Cortex of kidney (tissue), 1 donor: ENCODE measurements at places on chromosomes 2 and 18.

GRCh38 chr2:15665067-15665942 is 73.6 kb downstream of the DDX1 start:
- DNase-seq: no peak

DNA sequence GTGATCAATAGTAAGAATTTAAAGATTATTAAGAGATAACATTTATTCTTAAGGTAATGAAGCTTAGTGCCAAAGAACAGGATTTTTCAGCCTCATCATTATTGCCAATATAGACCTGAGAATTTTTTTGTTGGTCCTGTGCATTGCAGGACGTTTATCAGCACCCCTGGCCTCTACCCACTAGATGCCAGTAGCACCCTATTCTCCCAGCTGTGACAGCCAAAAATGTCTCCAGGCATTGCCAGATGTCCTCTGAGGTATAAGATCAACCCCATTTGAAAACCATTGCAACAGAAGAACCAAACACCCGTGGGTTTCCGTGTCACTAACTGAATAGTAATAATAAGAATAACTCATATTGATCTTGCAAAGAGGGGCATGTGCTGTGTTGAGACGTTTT is 700.0 kb upstream of the SOX11 start:
- no peak for DNase-seq

- no peak for DNase-seq
Measured at GRCh38 chr2:43157506-43158246, 68.7 kb downstream of the ZFP36L2 start.

DNA sequence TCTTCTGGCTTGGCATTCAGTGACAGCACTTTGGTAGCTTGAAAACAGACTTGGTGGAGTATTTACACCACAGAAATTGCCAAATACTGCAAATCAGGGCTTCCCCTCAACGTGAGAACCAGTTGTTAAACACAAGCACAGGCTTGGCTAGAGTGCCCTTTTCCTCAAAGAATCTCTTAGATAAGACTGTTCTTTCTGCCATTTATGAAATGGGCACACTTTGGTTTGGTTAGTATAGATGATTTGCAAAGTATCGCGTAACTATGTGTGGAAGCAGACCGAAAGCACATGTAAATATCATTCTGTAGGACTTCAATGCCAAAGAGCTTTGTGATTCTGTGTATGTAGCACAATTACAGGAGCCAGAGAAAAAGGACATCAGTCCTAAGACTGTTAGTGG is 308.2 kb downstream of the DCC start:
- no peak for DNase-seq

DNA sequence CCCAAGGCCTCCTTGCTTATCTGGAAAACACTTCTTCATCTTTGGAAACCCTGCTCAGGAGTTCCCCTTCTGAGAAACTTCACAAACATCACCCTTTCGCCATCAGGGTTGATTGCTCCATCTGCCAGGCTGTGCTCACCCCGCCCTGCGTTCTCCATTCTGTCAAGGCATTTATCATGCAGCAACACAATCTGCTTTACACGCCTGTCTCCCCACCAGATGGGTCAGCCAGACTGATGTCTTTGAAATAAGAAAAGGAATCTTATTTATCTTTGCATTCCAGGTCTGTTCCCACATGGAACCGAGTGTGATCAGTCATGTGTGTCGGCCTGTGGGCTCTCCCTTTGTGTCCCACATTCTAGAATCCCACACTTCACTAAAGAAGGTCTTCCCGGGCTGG is 110.0 kb upstream of the ARL4C start:
- DNase-seq: no peak

GRCh38 chr2:155633060-155633839 is 699.3 kb downstream of the NR4A2 start:
- no peak for DNase-seq

- DNase-seq: no peak
Measured at GRCh38 chr2:167134381-167135072, 246.2 kb downstream of the XIRP2 start.

- no peak for DNase-seq
Measured at GRCh38 chr2:98455494-98455976, 10.9 kb downstream of the INPP4A start.

DNA sequence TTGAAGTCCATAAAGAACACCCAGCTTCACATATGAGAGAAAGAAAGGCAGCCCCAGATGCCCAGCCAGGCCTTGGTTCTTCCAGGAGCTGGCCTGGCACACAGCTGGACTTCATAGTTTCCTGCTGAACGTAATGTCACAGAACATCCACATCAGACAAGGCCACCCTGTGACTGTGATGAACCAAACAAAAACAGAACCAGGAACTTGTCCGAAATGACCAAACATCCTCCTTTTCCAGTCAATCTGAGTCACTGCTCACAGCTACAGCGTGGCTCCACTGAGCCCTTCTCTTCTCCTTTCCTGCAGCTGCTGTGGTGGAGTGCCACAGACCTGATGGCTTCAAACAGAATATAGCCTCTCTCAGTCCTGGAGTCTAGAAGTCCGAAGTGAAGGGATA is 45.4 kb upstream of the PAPOLG start:
- no peak for DNase-seq

- DNase-seq: no peak
Measured at GRCh38 chr18:44748582-44748981, 67.9 kb downstream of the SETBP1 start.

DNA sequence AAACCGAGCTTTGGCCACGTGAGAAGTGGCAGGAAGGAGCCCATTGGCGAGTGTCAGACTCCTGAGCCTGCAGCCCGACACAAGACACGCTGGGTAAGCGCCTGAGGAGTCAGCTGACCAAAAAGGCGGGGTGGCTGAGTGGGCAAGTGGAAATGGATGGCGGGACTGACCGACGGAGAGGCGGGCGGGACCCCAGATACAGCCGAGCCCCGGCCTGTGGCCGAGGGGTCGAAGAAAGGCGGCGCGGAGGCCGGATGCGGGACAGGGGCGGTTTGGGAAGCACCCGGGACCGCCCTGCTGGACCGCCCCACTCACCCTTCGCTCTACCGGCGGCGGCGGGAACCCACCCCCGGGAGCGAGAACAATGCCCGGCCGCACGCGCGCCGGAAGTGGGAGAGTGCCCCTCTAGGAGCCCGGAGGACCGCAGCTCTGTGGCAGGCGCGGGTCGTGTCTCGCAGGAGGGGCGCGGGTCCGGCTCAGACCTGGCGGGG is 22.8 kb downstream of the ZSCAN30 start:
- no peak for DNase-seq

DNA sequence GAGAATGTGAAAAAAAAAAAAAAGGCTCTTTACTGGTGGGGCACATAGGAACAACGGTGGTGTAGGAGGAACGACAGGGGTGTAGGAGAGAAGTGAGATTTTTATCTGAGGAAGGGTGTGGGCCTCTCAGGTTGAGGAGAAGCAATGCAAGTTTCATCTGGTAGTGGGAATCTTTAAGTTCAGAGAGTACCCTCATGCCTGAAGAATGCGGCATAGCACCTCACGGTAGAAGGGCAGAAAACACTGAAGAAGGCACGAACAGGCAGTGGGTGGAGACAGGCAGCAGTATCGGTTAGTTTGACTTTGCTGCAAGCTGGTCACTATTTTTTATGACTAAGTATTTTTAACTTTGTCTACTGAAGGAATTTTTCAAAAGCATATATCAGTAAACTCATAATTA is 52.2 kb upstream of the TSPYL6 start:
- no peak for DNase-seq

- no peak for DNase-seq
Measured at GRCh38 chr18:53426666-53427184, 797.7 kb downstream of the MBD2 start.

DNA sequence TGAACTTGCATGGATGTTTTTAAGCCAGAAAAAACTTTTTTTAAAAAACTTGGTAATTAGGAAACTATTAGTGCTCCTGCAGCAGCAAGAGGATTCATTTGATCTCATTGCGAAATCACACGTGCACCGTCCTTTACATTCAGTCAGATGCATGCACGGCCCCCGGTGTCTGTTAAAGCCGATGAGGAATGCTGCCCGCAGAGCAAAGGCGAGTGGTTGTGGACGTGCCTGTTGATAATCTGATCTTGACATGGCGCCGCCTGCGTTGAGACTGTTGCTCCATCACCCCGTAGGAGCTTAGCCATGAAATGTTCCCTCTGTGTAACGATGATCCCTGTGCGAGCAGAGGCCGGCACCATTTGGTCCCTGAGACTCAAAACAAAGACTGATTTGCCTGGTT is 300.0 kb downstream of the GBX2 start:
- DNase-seq: no peak

- DNase-seq: no peak
Measured at GRCh38 chr2:131801210-131801744, 273.6 kb downstream of the CCDC74A start.

GRCh38 chr2:71742953-71743601 is 289.7 kb downstream of the DYSF start:
- DNase-seq: no peak

DNA sequence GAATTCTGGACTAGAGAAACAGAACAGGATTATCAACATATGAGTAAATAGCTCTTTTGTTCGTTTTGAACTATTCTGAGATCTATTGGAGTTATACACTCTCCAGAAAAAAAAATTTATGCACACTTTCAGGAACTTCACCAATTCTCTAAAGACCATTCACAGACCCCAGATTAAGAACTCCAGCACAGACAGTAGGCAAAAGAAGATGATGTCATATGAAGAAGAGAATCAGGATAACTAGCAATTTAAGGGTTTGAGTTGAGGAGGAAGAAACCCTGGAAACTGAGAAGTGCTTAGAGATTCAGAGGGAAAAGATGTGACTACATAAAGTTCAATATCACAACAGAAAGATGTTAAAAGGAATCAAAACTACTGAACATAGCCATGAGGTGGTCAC is 69.9 kb downstream of the SIGLEC15 start:
- DNase-seq: no peak

- no peak for DNase-seq
Measured at GRCh38 chr18:41538751-41539150, 416.3 kb upstream of the PIK3C3 start.

GRCh38 chr2:142306131-142306530 is 175.3 kb upstream of the LRP1B start:
- DNase-seq: no peak

DNA sequence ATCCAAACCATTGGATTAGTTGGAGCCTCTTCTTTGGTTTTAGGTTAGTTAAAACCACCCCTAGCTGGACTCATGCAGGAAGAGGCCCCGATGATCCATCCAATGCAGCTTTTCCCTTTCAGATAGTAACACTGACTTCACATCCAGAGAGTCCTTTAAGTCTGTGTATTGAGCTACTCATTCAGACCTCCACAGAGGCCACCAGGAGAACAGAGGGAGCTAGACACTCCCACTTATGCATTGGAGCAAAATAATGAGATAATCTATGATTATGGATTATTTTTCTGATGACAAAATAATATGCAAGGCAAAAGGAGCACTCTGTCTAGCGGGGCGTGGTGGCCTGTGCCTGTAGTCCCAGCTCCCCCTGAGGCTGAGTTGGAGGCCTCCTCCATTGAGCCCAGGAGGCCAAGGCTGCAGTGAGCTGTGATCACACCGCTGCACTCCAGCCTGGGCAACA is 1.6 kb upstream of the ROCK2 start:
- no peak for DNase-seq

DNA sequence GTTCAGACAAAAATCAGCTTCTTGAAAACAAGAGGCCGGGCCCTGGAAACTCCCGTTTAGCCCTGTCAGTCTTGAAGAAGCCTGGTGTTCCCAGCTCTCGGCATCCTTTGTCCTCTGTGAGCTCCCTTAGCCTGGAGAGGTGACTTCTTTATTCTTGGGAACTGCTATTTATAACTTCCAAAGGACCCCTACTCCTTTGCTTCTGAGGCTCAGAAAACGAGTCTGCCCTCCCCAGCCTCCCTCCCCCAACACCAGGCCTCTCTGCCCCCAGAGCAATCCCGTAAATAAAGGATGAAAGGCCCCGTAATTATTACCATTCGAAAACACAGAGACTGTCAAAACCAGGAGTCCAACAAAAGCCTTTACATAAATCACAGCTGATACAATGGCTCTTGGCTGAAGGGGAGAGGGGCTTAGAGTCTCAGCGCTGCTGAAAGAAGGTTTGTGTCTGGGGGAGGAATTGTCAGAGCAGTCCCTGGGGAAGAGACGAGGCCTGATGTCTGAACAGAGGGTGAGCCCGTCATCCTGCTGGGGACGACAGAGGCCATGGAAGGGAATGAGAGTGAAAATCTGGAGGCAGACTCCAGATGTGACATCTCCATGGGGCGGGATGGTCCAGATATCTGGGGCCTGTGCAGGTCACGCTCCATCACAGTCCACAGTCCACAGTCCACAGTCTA is 283.0 kb downstream of the MYCN start:
- no peak for DNase-seq

DNA sequence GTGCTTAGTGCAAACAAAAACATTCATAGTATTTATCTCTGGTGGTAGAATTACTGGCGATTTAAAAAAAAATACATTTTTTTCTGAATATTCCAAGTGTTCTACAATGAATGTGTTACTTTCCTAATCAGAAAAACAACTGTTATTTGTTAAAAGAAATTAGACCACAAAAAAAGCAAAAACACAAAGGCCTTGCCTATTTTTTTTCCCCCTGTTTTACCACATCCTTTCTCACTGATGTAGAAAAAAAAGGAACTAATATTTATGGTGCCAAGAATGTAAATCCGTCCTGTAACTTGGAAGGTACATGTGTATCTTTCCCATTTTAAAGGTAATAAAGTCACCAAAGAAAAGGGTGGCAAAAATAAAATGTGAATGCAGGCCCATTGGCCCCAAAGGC is 28.4 kb upstream of the MGAT4A start:
- DNase-seq: no peak

GRCh38 chr2:141820893-141821292 is 309.9 kb downstream of the LRP1B start:
- DNase-seq: no peak

DNA sequence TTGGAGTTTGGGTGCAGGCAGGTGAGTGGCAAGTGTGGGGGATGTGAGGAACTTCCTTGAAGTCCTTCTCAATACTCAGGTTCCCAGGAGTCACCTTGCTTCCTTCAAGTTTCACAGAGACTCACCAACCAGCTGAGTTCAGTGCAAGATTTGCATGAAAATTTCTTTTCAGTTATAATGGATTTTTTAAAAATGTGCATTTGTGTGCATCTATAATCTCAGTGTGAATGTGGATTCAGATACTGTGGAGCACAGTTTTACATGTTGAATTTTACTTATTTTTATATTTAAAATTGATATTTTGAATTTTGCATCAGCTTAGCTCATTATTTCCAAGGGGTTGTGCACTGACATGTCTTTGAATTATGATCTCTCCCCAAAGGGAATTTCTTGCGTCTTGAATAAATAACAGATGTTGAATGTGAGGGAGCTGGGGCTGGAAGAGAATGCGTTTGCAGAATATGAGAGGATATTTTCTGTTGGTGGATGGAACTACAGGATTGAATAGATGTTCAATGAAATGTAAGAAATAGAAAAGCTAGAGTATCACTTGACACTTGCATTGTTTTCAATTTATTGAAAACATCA is 184.3 kb downstream of the RPRM start:
- no peak for DNase-seq

- no peak for DNase-seq
Measured at GRCh38 chr2:10407432-10407831, 40.7 kb downstream of the ODC1 start.

GRCh38 chr2:207136874-207137273 is 28.9 kb downstream of the KLF7 start:
- DNase-seq: no peak

GRCh38 chr2:43152186-43152585 is 74.2 kb downstream of the ZFP36L2 start:
- no peak for DNase-seq
